ENCODE measurements at places on chromosomes 2 and 18.

GRCh38 chr2:204732019-204732418 lies 186.7 kb downstream of the PARD3B start:
- H3K36me3 ChIP-seq = no peaks in the 10 kb centered on the region
- H3K4me1 ChIP-seq = no peaks in the 10 kb centered on the region
- no peak overlapping the region for H3K27ac ChIP-seq
- no peak overlapping the region for H3K4me3 ChIP-seq

GRCh38 chr18:27785815-27786471 lies 391.0 kb downstream of the CDH2 start:
- no peak overlapping the region for H3K27ac ChIP-seq
- no peaks in the 10 kb centered on the region for H3K36me3 ChIP-seq
- H3K4me1 ChIP-seq = no peaks in the 10 kb centered on the region
- no peak for DNase-seq

DNA sequence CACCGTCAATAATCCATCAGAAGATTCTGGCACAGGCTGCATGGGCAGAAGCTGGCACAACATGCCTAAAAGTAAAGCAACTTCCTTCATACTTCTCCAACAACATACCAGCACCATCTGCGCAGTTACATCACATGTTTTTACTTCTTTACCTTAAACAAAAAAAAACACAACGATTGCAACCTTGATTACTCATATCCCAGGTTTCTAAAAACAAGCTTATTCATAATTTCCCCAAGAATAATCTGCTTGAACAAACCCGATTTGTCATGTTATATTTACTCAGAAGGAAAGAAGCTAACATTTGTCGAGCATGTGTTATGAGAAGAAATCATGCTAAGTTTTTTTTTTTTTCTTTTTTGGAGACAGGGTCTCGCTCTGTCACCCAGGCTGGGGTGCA lies 54.7 kb downstream of the THADA start:
- H3K27ac ChIP-seq = peak overlapping the region; percentile 72
- peaks cover 4% of the 10 kb centered on the region for H3K4me1 ChIP-seq
- H3K4me3 ChIP-seq = no peak overlapping the region
- H3K27me3 ChIP-seq = no peaks in the 10 kb centered on the region

DNA sequence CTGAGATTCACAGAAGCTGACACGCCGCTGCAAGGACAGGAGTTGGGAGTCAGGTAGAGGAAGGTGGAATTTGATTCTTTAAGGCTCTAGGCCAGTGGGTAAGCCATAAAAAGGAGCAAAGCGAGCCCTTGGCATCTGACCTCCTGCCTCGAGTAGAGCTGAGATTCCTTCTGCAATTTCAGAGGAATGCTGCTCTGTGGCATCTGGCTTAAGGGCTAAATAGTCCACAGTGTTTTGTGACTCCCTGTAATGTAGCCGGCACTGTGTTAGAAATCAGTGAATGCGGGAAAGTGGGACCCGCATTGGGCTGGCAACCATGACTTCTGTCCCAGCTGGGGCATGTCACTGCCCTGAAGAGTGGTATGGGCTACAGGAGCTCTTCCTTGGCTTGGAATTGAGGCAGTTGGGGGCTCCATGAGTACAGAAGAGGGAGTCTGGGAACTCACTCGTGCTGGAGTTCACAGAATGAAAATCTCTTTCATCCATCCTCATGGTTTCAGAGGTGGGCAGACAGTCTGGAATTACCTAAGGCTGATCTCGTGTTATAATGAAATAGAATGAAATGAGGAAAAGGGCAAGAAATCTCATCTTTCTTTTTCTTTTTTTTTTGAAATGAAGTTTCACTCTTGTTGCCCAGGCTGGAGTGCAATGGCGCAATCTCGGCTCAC lies 12.7 kb upstream of the MYCN start:
- no peaks in the 10 kb centered on the region for H3K27me3 ChIP-seq
- H3K36me3 ChIP-seq = no peaks in the 10 kb centered on the region
- no peaks in the 10 kb centered on the region for H3K4me1 ChIP-seq

GRCh38 chr18:26864658-26865057 lies 849 bp downstream of the AQP4 start:
- H3K27me3 ChIP-seq = no peaks in the 10 kb centered on the region
- H3K4me1 ChIP-seq = peaks cover 12% of the 10 kb centered on the region
- H3K27ac ChIP-seq = no peak overlapping the region
- no peak overlapping the region for H3K4me3 ChIP-seq

DNA sequence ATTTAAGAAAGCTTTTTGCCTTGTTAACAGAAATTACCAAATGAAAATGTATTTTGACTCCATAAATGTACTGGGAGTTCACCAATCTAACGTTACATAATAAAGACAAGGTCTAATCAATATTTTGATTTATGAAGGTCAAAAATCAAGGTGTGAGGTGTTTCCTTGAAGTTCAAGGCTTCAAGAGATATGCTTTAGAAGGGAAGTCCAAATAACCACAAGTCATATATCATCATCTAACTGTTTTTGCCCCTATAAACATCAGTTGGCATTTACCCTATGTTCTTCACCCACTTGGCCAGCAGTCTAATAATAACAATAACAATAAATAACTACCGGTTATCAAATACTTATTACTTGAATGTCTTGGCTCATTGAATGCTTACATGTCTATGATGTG lies 196.1 kb upstream of the ID2 start:
- H3K27ac ChIP-seq = no peak overlapping the region
- no peak for DNase-seq
- H3K36me3 ChIP-seq = no peaks in the 10 kb centered on the region
- H3K27me3 ChIP-seq = no peaks in the 10 kb centered on the region

DNA sequence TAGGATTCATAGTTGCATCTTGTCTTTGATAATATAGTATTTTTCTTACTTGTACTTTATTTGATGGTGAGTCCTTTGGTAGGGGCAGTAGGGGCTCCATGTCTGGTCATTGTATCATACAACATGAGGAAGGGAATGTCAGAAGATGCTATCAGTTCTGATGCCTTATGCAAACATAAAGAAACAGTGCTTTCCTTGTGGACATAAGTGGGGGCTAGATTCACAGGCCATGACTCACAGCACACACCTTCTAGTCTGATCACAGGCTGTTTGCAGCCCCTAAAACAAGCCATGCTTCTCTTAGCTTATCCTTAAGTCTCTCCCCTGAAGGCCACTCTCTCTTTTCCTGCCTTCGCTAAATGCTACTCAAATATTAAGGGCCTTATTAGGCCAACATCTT lies 10.7 kb upstream of the SLC14A1 start:
- DNase-seq = no peak
- H3K27ac ChIP-seq = no peak overlapping the region
- H3K4me3 ChIP-seq = no peak overlapping the region
- no peaks in the 10 kb centered on the region for H3K4me1 ChIP-seq

- H3K36me3 ChIP-seq = no peaks in the 10 kb centered on the region
- H3K27me3 ChIP-seq = no peaks in the 10 kb centered on the region
- no peak overlapping the region for H3K4me3 ChIP-seq
- no peak for DNase-seq
- no peak overlapping the region for H3K27ac ChIP-seq
Measured at GRCh38 chr2:191789796-191790195, 57.1 kb downstream of the CAVIN2 start.

GRCh38 chr18:7844017-7844416 lies 276.9 kb downstream of the PTPRM start:
- H3K27me3 ChIP-seq = no peaks in the 10 kb centered on the region
- no peak overlapping the region for H3K4me3 ChIP-seq
- no peaks in the 10 kb centered on the region for H3K36me3 ChIP-seq
- no peak overlapping the region for H3K27ac ChIP-seq

DNA sequence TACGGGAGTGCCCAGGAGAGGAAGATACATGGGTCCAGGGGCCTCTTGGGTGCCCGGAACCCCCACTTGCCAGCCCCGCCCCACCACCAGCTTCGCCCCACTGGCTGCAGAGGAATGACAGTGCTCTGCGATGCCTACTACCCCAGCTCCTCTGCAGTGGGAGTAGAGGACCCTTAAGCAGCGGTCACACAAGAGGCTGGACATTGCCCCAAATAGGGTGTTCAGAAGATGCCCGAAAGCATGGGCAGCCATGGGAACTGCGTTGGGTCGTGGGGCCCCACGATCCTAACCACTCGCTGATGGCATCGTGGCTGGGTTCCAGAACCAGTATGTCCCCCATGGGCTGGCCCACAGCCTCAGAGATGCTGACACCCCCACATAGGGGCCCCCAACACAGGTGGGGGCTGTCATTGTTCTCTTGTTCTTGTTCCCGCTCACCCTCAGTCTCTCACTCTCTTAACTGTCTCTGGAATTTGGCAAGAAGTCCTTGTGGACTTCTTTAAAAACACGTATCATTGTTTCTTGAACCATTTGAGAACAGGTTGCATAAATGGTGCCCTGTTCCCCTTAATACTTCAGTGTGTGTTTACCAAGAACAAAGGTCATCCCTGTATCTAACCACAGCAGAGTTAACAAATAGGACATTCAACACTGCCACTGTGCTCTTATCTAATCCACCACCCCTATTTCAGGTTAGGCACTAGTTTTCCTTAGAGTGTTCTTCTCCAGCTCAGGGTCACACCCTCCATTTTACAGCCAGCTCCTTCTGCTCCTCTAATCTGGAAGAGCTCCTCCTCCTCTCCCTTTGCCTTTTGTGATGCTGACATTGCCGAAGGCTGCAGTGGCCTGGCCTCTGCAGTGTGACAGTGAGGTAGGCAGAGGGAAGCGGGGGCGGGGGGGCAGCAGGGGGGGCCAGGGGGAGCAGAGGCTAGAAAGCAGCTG lies 76.3 kb downstream of the STPG4 start:
- no peak overlapping the region for H3K4me3 ChIP-seq
- no peaks in the 10 kb centered on the region for H3K36me3 ChIP-seq
- no peak for DNase-seq
- H3K4me1 ChIP-seq = peaks cover 21% of the 10 kb centered on the region

GRCh38 chr2:197229509-197230443 lies 80.8 kb downstream of the ANKRD44 start:
- no peak overlapping the region for H3K4me3 ChIP-seq
- H3K4me1 ChIP-seq = no peaks in the 10 kb centered on the region
- H3K36me3 ChIP-seq = no peaks in the 10 kb centered on the region
- H3K27ac ChIP-seq = no peak overlapping the region
- H3K27me3 ChIP-seq = no peaks in the 10 kb centered on the region

- H3K27me3 ChIP-seq = no peaks in the 10 kb centered on the region
- no peak overlapping the region for H3K27ac ChIP-seq
- DNase-seq = no peak
Measured at GRCh38 chr2:18219676-18220075, 340.8 kb downstream of the RDH14 start.

DNA sequence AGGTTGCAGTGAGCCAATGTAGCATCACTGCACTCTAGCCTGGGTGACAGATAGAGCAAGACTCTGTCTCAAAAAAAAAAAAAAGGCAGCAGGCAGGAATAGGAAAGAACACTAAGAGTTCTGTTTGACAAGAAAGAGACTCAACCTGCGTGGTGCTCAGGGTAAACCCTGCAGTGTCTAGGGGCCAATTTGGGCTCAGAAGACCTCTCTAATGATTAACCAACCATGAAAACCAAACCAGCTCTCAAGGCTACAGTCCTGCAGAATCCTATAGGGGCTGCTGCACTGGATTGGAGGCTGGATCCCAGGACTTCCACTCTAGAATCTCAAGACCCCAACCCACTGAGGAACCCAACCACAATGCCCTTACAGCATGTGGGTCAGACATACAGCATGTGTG lies 2.4 kb downstream of the TRABD2A start:
- peaks cover 33% of the 10 kb centered on the region for H3K4me1 ChIP-seq
- DNase-seq = no peak
- peaks cover 15% of the 10 kb centered on the region for H3K27me3 ChIP-seq

- no peak for DNase-seq
- H3K27ac ChIP-seq = no peak overlapping the region
- H3K4me3 ChIP-seq = no peak overlapping the region
- H3K36me3 ChIP-seq = no peaks in the 10 kb centered on the region
Measured at GRCh38 chr2:127735044-127735443, 33.7 kb downstream of the SFT2D3 start.

DNA sequence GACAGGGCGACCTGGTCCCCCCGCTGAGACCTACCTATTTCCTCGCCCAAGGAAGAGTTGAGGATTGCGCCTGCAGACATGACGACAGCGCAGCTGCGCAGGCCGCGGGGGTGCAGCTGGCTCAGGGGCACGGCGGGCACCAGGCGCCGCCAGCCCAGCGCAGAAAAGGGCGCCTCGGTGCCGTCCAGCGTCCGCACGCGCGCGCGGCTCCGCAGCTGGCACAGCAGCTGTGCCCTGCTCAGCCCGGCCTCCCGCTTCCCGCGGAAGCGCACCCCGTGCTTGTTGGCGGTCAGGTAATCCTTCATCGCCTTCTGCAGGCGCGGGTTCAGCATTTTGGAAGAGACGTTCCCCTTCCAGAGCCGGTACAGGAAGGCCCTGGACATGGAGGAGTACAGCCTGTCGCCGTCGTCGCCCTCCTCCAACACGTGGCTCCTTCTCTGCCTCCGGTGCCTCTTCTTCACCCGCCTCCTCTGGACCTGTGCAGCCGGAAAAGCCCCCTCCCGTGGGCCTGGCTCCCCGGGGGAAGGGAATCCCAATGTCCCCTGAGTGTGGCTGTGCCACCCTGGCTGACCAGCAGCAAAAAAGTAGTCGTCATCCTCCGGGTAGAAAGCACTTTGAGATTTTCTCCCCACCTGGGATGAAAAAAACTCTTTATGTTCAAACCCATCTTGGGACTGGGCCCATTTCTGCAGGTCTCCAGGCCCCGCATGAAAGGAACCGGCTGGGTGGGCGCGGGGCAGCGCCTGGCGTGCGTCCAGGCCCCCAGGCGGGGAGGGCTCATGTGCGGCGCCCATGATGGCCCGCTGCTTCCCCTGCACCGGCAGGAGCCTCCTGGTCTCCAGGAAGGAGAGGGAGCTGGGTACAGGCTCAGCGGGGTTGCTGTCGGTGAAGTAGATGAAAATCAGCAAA lies 42.7 kb downstream of the ST6GAL2 start:
- no peak for DNase-seq
- H3K27ac ChIP-seq = no peak overlapping the region
- no peaks in the 10 kb centered on the region for H3K27me3 ChIP-seq
- no peaks in the 10 kb centered on the region for H3K36me3 ChIP-seq
- no peak overlapping the region for H3K4me3 ChIP-seq
- H3K4me1 ChIP-seq = peaks cover 5% of the 10 kb centered on the region

GRCh38 chr18:48442761-48443160 lies 33.6 kb upstream of the ZBTB7C start:
- no peak for DNase-seq
- H3K4me3 ChIP-seq = no peak overlapping the region
- peaks cover 31% of the 10 kb centered on the region for H3K4me1 ChIP-seq

DNA sequence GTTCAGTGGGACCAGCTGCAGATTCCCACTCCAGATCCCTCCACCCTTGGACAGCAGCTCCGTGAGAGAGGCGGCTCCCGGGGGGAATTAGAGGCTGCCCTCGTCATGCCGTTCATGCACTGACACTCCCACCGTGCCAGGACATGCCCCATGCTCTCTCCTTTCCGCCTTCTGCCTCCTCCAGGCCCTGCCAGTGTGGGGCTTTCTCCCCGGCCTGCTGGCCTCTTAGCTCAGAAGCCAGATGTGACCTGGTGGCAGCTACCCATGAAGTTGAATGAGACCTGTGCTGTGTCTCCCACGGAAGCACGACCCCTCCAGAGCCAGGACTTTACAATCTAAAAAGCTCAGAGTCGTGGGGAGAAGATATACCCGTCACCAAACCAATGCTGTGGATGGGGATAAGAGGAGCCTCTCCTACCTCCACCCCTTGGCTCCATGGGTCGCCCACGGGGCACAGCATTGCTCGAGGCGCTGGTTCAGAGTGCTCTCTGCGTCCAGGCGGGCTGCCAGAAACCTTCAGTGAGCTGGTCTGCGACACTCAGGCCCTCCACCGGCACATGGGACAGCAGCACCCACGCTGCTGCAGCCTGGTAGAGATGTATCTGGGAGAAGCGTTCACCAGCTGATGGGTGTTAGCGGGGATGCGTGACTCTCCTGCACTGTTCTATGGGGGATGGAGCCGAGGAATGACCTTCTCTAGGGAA lies 111.0 kb upstream of the GPC1 start:
- H3K27ac ChIP-seq = no peak overlapping the region
- H3K4me1 ChIP-seq = peaks cover 24% of the 10 kb centered on the region
- no peaks in the 10 kb centered on the region for H3K36me3 ChIP-seq
- no peak overlapping the region for H3K4me3 ChIP-seq
